ENCODE measurements at places on chromosomes 7 and 10. TPM values are rescaled to one million over a fixed set of nuclear protein-coding genes. Genes with fewer than 3 reads are reported as not detected.

The HOXA7 gene
- total RNA-seq = not detected

The PRXL2A gene
- 64.2 TPM for total RNA-seq

The ATRNL1 gene
- 468 TPM for total RNA-seq

The SLC13A4 gene
- 0.63 TPM for total RNA-seq

The SLC39A12 gene
- total RNA-seq = 2.5 TPM

The HMX2 gene
- not detected for total RNA-seq

The ZNF32 gene
- total RNA-seq = 50.1 TPM

The FAM25A gene
- not detected for total RNA-seq

The TRAPPC14 gene
- total RNA-seq = 19.7 TPM

The OLAH gene
- total RNA-seq = not detected

All from parietal lobe (tissue), 2 donors.